Stomach (tissue), 19 donors: ENCODE measurements at places on chromosomes 3 and 15. TPM values are rescaled to one million over a fixed set of nuclear protein-coding genes. Genes with fewer than 3 reads are reported as not detected.

LDHAL6B gene
- total RNA-seq: not detected

- no peak overlapping the region for H3K4me3 ChIP-seq
- no peaks in the 10 kb centered on the region for H3K27me3 ChIP-seq
- peak; percentile 49 for DNase-seq
- H3K4me1 ChIP-seq: peaks cover 26% of the 10 kb centered on the region
- H3K27ac ChIP-seq: peak overlapping the region; percentile 11
Measured at GRCh38 chr3:56855856-56856512, 54.2 kb upstream of the ARHGEF3 start.

GRCh38 chr15:33618350-33618749 lies 307.6 kb downstream of the RYR3 start:
- no peak for DNase-seq
- H3K36me3 ChIP-seq: no peaks in the 10 kb centered on the region
- H3K27ac ChIP-seq: no peak overlapping the region
- no peaks in the 10 kb centered on the region for H3K27me3 ChIP-seq
- no peaks in the 10 kb centered on the region for H3K4me1 ChIP-seq
- H3K4me3 ChIP-seq: no peak overlapping the region

DNA sequence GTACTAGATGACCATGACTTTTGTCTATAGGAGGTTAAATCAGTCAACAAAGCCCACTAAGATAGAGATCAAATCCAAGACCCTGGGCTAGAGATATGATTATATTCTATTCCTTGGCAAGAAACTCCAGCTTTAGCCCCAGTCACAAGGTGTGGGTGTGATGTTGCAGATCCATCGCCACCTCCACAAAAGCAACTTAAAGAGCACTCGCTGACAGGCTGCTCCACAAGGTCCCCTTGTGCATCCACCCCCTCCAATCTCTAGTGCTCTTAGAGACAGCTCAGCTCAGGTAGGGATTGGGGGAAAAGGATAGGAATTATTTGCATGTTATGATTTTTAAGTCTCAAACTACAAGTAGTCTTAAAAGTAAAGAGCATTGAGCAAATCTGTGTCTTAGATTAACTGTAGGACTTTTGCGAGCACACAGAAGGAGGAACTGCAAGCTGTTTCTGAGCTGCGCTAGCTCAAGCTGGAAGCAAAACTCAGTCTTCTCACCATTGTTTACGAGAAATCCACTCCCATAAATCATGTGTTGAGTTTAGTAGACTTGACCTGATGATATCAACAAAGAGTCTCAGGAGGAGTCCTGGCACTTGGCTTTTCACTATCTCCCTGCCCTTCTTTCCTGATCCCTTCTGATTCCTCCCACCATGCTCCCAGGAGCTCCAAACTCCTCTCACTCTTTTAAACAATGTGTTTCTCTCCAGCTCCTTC lies 177.6 kb downstream of the STAC start:
- H3K27ac ChIP-seq: no peak overlapping the region
- no peak overlapping the region for H3K4me3 ChIP-seq
- no peak for DNase-seq
- H3K27me3 ChIP-seq: no peaks in the 10 kb centered on the region
- H3K36me3 ChIP-seq: no peaks in the 10 kb centered on the region

DNA sequence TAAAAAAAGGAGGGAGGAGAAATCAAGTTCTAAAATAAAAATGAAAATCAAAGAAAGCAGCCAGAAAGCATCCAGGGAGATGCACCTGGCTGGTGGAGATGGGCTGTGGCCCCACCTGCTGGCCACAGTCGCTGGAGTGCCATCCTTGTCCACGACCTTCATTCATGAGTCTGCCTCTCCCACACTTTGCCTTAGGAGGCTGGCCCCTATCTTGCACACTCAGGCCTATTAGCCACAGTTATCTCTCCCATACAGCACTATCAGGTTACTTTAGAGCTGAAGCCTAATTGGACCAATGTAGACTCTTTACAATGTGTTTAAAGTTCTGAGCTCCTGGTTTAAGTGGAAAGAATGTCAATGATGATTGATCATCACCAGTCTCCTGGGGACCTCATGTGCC lies 392.0 kb upstream of the RORA start:
- no peaks in the 10 kb centered on the region for H3K4me1 ChIP-seq
- H3K27me3 ChIP-seq: no peaks in the 10 kb centered on the region
- H3K36me3 ChIP-seq: no peaks in the 10 kb centered on the region

KLF15 gene
- total RNA-seq: 4.6 TPM

- H3K36me3 ChIP-seq: no peaks in the 10 kb centered on the region
- H3K27ac ChIP-seq: no peak overlapping the region
- no peak overlapping the region for H3K4me3 ChIP-seq
- no peak for DNase-seq
- no peaks in the 10 kb centered on the region for H3K27me3 ChIP-seq
Measured at GRCh38 chr15:71259866-71260265, 144.6 kb downstream of the THSD4 start.
